ENCODE measurements at places on chromosomes 12 and 14.

- DNase-seq = peak; percentile 44
Observed at GRCh38 chr12:19959353-19959752, 409.0 kb upstream of the PDE3A start.

DNA sequence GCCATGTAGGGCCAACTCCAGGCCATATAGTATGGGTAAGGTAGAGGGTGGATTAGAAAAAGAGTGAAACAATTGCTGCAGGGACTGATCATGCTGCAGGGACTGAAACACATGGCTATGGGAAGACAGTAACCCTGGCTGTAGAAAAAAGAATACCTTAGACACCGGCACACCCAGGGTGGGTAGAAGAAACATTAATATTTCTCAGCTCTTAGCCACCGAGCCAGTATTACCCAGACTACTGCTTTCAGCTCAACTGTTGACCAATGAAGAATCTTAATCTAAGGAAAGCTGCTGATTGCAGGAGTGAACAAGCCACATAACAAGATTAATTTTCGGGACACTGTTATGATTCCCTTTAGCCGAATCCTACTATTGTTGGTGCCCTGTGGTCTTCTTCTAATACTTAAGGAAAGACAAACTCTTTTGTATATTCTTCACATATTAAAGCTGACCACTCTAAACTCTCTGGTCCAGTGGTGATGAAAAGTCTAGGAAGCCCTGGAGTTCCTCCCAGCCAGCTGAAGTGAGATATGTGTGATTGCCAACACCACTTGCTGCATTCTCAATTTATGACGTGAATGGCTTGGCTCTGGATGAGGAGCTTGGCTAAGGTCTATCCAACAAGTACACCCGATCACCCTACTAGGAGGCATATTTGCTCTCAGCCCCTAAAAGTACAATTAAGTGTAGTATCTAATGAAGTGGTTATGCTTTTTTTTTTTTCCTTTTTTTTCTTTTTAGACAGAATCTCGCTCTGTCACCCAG, 69.2 kb downstream of the NOVA1 start:
- peak; percentile 20 for DNase-seq

- DNase-seq = peak; percentile 65
Observed at GRCh38 chr12:60194678-60195077, 598.8 kb downstream of the SLC16A7 start.

DNA sequence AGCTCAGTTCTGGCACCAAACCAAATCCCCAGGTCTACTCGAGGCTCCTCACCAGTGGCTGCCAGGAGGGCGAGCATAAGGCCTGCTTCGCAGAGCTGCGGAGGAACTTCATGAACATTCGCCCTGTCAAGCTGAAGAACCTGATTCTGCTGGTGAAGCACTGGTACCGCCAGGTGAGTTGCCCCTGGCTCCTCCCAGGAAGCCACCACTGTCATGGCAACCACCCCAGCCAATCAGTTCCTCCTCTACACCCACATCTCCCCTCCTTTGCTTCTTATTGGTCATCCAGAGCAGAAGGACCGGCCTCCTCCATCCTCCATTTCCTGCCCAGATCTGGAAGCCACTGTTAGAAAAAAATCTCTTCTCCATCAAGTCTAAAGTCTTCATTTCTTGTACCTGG, 17.2 kb upstream of the OAS2 start:
- DNase-seq = no peak

- no peak for DNase-seq
Observed at GRCh38 chr12:107931761-107932160, 157.3 kb downstream of the ASCL4 start.

GRCh38 chr12:114668886-114669288, 15.1 kb downstream of the TBX3 start:
- no peak for DNase-seq

GRCh38 chr12:39205969-39206368, 237.0 kb downstream of the KIF21A start:
- DNase-seq = no peak

GRCh38 chr12:124517260-124518050, 50.0 kb downstream of the NCOR2 start:
- DNase-seq = no peak

GRCh38 chr14:81682701-81683100, 149.0 kb upstream of the SEL1L start:
- no peak for DNase-seq

DNA sequence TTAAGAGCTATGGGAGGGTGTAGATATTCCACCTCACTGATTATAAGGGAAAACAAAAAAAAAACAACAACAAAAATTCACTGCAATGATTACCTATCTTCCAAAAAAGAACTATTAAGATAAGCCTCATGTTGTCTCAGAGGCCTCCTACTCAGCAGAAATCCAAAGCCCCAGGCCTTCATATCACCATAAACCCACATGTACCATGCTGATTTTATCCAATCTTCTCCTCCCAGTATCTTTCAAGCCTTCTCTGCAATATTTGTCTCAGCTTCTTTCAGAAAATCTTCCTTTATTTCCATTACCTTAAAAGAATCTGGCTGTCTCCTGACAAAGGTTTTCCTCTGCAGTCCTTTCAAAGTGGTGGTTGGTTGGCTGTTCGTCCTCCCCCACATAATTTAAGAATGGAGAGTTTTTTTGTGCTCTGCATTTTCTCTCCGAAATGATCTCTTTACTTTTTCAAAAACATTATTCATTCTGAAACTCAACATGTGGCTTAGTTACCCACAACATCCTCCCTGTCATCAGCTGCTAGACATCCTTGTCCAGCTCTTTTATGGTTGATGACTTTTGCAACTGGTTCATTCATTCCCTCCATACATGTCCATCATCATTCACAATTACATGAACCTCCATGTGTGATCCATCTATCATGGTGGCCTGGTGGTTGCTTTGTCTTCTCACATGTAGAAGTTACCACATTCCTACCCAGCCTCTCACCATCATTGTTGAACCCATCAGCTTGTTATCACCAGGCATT, 2.9 kb upstream of the EPYC start:
- DNase-seq = no peak

DNA sequence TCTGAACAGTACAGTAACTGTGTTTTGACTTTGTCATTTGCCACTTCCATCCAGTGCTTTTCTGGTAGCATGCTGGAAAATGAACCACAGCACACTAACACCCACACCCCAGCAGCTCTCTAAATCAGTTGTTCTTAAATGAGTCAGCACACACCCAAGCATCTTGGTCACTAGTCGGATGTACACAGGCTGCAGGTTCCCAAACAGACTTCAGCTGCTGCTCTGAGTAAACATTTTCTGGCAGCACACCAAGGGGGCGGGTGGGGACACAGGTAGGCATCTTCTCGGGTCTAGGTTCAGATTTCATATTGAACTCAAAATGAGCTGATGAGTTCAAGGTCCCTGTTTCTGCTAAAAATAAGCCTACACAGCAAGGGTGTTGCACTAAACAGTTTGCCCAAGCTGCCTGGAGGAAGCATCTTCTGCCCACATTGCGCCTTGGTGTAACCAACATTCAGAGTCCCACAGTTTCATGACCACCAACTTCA, 39.8 kb downstream of the IFNG start:
- no peak for DNase-seq

DNA sequence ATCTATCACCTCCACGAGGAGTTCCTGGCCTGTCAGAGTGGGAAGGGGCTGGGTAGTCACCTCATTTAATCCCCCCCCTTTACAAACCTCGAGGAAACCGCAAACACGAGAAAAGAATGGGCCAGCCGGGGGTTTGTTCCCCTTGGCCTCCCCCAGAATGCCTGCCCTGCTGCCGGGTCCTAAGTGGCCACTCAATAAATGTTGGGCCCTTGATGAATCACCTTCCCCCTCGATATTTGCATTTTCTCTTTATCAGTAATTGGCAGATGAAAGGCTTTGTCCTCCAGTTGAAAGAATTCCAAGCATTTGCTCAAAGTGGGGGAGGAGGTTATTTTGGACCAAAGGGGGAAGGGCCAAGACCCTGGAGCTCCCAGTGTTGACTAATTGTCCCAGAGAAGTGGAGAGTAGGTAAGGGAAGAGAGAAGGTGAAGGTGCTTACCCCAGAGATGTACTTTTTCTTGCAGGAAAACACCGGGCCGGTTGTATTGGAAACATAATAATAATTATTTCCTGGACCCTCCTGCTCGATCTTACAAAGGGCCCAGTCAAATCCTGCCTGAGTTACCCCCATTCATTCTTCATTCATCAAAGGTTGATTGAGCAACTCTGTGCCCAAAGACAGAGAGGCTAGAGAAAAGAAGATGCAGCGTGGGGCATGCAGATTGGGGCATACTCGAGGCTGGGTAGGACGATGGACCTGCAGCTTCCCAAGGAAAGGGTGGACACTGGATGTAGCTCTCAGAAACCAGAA, 1.9 kb upstream of the KDM2B start:
- peak; percentile 55 for DNase-seq

DNA sequence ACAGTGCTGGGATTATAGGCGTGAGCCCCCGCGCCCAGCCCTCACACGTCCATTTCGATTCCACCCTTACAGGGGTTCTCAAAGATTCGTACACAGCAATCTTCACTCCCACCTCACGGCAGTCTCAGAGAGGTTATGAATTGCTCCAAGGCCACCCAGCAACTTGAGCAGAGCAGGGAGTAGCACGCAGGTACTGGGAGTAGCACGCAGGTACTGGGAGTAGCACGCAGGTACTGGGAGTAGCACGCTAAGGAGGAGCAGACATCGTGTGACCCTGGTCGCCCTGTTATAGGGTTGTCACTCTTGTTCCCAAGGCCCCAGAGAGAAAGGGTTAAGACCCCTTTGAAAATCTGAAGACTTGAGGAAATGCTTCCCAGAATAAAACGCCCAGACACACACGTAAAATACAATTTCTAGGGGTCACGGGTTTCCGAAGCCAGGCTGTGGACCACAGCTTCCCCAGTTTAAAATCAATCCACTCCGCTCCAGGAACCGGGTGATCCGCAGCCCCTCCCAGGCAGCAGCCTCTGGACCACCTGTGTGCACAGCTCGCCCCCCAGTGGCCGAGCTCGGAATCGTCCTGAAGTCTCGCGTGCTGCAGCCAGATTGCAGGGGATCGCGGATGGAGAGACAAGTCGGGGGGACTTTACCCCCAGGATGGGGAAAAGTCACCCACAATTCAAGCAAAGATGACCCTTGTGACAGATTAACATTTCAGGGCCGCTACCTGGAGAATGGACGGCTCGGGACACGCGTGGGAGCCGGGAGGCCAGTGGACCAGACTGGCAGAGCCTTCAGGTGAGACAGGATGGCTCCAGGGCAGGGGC, 92.0 kb downstream of the SCARB1 start:
- peak; percentile 67 for DNase-seq

DNA sequence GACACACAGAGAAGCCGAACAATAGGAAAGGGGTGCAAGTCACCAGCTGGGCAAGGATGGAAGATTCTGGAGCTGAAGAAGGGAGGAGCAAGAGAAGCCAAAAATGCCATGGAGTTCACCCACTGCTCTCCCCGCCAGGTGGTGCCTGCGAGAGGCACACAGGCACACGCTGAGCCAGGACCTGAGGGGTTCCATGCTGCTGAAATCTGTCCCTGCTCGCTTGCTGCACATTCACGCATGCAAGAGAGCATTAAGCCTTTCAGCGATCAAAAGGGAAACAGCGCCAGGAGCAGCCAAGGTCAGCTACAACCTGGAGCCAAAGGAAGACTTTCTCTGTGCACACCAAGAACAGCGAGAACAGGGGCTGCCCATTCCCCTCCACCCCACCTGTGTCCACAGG, 104.1 kb downstream of the ANO2 start:
- DNase-seq = no peak

- peak; percentile 41 for DNase-seq
Observed at GRCh38 chr12:28966046-28966780, 182.9 kb upstream of the FAR2 start.

DNA sequence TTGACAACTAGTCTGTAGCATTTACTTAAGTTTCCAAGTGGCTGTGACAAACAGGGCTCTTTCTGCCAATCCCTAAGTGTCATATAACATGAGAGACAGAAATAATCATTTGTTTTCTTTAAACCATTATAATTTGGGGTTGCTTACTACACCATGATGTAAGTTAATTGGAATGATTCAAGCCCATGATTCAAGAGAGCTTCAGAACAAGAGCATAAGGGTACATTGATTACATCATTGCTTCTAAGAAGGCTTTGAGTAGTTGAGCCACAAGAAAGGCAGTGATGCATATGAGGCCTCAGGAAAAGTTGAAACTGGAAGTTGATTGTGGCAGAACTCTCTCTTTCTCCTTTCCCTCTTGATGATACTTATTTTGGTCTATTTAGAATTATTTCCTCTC, 444.0 kb downstream of the CCER1 start:
- DNase-seq = peak; percentile 44

GRCh38 chr12:107525719-107526554, 159.7 kb upstream of the PWP1 start:
- no peak for DNase-seq

DNA sequence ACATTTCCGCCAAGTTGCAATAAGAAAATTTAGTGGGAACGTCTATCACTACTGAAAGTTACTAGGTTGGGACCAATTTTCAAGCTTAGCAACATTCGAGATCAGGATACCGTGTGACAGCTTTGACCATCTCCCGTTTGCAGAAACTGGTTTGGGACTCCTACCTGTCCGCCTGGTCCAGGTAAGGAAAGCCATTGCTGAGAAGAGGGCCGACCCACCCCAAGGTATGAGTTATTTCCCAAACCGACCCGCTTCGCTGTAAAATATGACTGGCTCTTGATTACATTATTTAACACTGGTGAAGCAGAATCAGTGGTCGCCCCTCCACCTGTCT, 271 bp downstream of the DNAI7 start:
- no peak for DNase-seq

DNA sequence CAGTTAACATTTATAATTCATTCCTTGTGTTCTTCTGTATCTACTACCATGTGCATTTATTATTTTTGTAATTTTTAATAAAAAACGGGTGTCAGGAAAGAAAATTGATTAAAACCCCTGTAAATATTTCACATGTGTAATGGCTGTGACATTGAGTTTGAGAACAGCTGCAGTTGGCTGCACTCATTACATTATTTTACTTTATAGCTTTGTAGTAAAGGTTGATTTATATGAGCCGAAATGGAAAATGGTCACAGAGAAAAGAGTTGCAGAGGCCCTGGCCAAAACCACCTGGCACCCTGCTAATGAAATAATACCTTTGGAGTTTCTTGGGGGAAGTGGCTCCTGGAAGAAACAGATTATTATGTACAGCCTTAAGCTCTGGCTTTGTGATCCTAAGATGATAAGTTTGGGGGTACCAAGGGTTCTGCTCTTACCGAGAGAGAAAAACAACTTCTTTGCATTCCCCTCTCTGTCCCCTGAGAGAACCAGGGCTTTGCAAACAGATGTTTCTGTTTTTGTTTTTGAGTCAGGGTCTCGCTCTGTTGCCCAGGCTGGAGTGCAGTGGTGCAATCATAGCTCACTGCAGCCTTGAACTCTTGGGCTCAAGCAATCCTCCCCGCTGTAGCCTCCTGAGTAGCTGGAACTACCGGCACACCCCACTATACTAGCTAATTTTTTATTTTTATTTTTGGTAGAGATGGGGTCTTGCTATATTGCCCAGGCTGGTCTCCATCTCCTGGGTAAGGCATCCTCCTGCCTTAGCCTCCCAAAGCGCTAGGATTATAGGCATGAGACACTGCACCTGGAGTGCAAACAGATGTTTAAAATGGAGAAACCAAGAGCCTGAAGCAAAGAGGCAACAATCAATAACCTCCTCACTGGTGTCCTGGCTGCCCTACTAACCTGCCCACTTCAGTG, 9.7 kb upstream of the DYNLL1 start:
- no peak for DNase-seq
